Renal pelvis (tissue), 12 donors: ENCODE measurements at places on chromosomes 6 and 20. TPM values are rescaled to one million over a fixed set of nuclear protein-coding genes. Genes with fewer than 3 reads are reported as not detected.

Gene FNDC1
- polyA plus RNA-seq: 9.7 TPM

Gene HIVEP2
- polyA plus RNA-seq: 13.4 TPM

Gene MEP1A
- not detected for polyA plus RNA-seq

Gene TJAP1
- 35.1 TPM for polyA plus RNA-seq

Gene LPA
- 0.19 TPM for polyA plus RNA-seq
